Stimulated activated CD4-positive, alpha-beta T cell treated with anti-CD3 and anti-CD28 coated beads, Interleukin-12 subunit alpha, Interleukin-12 subunit beta, amount 100 ng/mL, for 4 hours (primary cell): ENCODE measurements at places on chromosomes 16 and 17.

DNA sequence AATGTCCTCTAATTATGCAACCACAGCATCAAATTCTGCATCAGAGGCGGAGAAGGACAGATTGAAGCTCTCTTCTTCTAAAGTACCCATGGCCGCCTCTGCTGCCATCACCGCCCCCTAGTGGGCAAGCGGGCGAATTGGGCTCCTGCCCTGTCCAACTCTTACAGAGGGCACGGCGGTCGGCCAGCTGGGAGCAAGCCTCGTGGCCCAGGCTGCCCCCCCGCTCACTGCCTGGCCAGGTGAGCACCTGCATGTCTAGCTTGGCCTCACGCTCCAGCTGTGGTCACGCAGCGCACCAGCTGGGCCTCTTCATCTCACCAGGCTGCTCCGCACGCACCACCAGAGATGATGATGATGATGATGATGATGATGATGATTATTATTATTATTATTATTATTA, 146.1 kb upstream of the TOM1L1 start:
- no peak for DNase-seq

DNA sequence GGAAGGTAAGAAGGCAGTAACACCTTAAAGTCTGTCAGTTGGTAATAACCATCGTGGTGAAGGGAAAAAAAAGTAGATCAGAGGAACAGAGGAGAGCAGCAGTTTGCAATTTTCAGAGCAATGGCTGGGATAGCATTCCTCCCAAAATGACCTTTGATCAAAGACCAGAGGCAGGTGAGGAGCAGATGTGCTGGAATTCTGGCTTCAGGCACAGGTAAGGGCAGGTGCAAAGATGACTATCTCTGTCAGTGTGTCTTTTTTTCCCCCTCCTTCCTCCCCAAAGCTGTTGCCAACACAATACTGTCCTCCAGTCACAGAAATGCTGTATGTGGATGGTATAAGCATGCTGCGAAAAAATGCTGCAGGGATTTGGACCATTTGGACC, 166.7 kb downstream of the XYLT1 start:
- DNase-seq, result no peak

DNA sequence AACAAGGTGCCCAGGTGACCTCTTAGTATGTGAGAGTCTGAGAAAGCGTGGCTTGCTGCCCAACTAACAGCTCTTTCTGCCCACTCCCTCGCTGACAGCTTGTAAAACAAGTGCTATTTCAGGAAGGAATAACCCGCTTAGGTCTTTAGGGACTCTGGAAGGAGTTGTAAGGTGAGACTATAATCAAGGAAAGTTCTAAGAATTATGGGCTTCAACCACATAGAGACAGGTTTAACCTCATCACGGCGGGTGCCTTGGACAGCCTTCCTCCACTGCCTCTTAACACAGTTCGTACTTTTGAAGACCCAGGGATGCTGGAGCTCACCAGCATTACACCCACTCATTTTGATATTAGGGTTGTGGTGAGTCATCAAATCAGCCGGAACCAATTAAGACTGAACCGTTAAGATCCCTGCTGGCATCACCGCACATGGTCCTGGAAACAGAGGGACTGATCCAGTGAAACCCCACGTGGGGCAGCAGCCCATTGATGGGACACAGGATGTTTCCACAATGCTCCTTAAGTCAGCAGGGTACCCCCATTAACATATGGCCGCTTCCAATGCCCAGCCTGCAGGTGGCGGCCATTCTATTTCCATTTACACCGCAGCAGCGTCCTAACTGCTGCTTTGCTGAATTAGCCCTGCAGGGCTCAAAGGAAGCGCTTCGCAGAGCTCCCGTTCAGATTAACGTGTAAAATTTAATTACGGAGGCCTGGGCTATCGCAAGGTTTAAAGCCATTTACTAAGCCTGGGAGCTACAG, 176.6 kb upstream of the SDK2 start:
- DNase-seq, result no peak

- no peak for DNase-seq
These were observed 112.8 kb downstream of the C16orf78 start for GRCh38 chr16:49486400-49486799.

DNA sequence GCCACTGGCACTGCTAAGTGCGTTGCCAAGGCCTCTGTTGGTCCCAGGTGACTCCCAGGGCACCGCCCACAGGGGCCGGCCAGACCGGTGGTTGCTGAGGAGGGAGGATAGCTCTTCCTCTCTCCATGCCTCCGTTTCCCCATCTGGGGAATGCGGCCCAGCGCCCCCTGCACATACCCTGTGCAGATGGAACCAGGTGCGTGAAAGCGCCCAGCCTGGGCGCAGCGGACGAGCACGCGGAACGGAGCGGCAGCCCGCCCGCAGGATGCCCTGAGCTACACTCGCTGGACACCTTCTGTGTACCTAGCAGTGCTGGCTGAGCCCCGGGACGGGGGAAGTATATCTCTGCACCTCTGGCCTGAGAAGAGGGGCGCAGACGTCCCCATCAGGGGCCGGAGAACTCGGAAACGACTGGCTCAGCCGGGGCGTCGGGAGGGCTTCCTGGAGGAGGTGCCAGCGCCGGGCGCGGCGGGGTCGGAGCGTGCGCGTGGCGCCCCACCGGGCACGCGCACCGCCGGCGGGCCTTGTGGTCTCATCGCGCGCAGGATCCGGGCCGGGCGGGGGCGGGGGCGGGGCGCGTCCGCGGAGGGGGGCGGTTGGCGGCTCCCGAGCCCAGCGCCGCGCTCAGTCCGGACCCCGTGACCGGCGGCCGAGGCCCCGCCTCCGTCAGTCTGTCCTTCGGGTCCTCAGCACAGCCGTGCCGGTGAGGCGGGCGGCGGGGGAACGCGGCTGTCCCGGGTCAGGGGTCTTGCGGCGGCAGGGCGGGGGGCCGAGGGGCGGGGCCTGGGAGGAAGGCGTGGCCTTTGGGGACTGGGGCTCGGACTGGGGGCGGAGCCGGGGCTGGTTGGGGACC, at the start of the genes CCDC78 and HAGHL:
TSS of gene CCDC78 (minus strand) at position 6 of the 853 bp plus-strand sequence. CDS start 76 bp downstream, outside the sequence.
TSS of gene HAGHL (plus strand) at position 669 of the 853 bp plus-strand sequence. CDS start 404 bp downstream, outside the sequence.
- peak; percentile 64 for DNase-seq

- no peak for DNase-seq
These were observed 46.4 kb downstream of the SLC47A1 start for GRCh38 chr17:19579867-19580565.

- DNase-seq, result peak; percentile 64
These were observed 49.7 kb downstream of the TUBD1 start for GRCh38 chr17:59842901-59843652.

DNA sequence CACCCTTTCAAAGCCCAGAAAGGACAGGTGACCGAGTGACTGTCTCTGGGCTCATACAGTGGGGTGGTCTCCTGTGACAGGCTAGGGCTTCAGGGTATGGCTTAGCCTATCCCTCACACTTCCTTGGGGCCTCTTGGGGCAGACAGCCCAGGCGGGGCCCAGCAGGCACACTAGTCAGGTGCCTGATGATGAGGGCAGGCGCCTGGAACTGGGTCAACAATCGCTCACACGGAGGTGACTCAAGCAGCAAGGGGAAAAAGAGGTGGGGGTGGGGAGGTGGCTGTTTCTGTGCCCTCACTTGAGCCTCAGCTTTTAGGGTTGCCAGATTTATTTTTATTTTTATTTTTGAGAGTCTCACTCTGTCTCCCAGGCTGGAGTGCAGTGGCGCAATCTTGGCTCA, 6.4 kb upstream of the GRN start:
- no peak for DNase-seq

GRCh38 chr17:54860617-54861470, 39.8 kb upstream of the TOM1L1 start:
- DNase-seq, result no peak

DNA sequence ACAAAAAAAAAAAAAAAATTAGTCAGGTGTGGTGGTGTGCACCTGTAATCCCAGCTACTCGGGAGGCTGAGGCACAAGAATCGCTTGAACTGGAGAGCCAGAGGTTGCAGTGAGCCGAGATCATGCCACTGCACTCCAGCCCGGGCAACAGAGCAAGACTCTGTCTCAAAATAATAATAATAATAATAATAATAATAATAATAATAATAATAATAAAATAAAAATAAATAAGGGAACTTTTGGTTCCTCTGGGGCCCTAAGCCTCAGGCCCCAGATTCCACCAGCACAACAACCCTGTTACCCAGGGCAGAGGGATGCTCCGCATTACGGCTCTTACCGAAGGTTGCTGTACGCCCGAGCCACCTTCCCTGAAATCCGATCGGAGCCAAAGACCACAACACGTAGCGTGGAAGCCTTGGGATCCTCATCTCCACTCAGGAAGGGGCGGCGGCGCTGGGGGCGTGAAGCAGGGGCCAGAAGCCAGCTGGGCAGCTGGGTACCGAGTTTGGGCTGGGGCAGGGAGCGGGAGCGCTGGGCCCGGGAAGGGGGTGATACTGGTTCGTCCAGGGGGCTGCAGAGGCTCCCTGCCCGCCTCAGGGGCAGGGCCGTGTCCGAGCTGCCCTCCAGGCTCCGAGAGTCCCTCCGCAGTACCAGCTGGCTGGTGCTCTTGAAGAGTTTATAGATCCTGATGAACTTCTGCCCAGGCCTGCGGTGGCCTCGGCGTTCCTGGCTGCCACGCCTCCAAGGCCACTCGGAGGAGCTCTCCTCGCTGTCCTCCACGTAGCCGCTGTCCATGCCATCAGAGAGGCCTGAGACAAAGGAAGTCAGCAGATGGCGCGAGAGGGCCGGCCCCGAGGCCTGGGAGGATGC, 20.6 kb upstream of the PIK3R6 start:
- DNase-seq, result no peak

- no peak for DNase-seq
These were observed 77.2 kb upstream of the TBX2 start for GRCh38 chr17:61322325-61323002.

DNA sequence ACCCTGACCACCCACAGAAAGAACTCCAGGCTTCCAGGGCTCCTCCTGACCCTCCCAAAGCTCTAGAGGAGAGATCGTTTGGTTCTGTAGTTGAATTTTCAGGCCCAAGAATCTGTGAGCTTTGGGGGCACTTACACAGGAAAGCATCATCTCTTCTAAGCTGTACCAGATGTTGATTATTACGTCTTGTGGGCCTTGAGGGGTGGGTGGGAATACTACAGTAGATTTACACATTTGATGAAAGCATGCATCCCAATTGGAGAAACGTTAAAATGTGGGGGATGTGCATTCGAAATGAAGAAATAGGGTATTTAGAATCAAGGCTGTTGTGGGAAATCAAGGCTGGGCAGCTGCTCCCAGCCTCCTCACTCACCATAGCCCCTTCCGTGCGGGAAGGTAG, 61.9 kb downstream of the MGAT5B start:
- no peak for DNase-seq

GRCh38 chr17:80331820-80332219, 71.2 kb downstream of the RNF213 start:
- DNase-seq, result no peak

DNA sequence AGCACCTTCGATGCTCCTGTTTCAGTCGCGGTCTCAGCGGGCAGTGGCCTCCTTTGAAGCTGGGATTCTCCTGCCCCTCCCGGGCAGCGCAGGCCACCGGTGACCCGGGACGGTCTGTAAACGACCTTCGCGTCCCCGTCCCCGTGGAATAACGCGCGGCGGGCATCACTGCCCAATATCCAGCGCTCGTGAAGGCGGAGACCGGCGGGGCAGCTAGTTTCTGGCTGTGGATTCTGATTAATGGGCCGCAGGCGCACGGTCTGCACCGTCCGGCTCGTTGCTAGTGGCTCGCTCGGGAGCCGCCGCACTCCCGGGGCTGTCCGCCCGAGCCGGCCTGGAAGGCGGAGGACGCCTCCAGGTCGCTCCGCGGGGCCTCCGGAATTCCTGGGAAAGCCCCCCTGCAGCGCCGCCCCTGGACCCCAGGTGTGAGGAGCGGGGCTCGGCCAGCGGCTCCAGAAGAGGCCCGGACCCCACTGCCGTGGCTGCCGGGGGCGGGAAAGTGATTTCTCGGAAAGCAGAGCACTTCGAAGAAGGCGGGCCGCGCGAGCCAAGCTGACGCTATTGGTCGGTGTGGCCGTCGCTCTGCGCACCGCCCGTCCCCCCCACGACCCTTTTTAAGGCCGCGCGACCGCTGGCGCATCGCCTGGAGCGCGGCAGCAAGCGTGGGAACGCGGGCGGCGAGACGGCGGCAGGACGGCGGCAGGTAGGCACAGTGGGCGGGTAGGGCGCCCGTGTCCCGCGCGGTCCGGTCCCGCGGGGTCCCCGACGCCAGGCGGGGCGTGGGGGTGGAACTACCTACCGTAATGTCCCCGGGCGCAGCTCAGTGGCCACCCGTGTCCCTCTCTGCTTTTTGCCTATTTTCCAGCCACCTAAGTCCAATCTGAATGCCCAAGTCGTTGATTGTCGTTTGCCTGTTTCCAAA, at the start of gene IRF8:
TSS of gene IRF8 (plus strand) at position 642 of the 922 bp plus-strand sequence. CDS start 3,854 bp downstream, outside the sequence.
- DNase-seq, result peak; percentile 92

- DNase-seq, result no peak
These were observed 75.1 kb upstream of the CA10 start for GRCh38 chr17:52233632-52234031.

GRCh38 chr16:20385844-20386832, 18.4 kb downstream of the PDILT start:
- DNase-seq, result peak; percentile 55

DNA sequence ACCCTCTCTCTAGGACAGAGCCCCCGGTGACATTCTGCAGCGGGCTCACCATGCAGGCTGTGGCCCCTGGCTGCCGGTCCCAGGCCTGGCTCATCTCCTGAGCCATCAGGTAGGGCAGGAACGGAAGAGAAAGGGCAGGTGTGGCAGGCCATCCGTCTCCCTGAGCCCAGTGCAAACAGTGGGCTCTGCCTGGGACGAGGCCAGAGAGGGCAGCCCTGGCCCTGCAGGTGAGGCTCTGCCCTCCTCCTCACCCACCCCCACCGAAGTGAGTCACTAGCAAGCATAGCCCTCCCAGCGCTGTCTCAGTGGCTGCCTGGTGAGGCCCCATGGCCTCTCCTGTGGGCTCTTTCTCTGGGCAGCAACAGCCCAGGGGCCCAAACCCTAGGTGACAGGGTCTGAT, 14.5 kb downstream of the OTOP3 start:
- DNase-seq, result no peak

GRCh38 chr17:70366386-70366785, 197.1 kb downstream of the KCNJ2 start:
- DNase-seq, result no peak

DNA sequence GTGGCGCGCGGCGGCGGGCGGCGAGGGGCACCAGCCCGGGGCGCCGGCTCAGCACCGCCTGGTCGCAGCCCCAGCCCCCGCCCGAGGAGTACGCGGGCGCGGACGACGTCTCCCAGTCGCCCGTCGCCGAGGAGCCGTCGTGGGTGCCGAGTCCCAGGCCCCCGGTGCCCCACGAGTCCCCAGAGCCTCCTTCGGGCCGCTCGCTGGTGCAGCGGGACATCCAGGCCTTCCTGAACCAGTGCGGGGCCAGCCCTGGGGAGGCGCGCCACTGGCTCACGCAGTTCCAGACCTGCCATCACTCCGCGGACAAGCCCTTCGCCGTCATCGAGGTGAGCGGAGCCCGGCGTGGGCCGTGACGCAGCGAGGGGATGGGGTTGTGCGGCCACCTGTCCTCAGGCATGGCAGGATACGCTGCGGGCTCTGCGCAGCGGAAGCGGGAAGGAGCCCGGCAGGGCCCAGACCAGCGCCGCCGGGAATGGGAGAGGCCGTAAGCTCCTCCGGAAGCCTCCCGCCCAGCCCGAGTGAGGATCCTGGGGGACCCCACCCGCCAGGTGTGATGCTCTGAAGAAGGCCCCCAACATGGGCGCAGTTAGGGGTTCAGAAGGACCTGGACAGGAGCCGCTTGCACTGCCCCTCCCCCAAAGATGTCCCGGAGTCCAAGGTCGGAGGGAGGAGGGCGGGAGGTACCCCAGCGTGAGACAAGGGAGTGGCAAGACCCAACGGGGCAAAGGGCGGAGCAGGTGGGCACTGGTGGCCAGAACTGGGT, 522 bp downstream of the NAGS start:
- peak; percentile 18 for DNase-seq

GRCh38 chr17:17613708-17614114, 22.2 kb upstream of the PEMT start:
- DNase-seq, result peak; percentile 29
